NCI-H2107 (cell line): ENCODE measurements at places on chromosomes 7 and 10.

GRCh38 chr10:95626500-95626899, 30.0 kb downstream of the ALDH18A1 start:
- no peak for DNase-seq

DNA sequence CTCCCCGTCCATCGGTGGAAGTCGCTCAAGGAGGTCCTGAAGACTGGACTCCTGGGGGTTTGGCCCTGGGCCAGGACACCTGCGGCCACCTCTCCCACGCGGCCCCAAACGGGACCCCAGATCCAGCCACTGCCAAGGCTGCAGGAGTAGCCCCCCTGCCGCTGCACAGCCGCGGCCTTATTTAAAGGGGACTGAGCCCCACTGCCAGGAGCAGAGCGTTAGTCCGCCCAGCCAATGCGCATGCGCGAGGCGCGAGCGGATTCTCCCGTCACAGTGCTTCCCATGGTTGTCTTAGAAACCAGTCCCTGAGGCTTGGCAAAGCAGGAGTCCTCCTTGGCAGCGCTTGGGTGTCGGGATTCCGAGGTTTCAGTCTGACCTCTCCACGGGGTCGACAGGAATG, 320.0 kb downstream of the ZNF716 start:
- no peak for DNase-seq

GRCh38 chr10:9848981-9849380, 1168.7 kb upstream of the CELF2 start:
- no peak for DNase-seq

DNA sequence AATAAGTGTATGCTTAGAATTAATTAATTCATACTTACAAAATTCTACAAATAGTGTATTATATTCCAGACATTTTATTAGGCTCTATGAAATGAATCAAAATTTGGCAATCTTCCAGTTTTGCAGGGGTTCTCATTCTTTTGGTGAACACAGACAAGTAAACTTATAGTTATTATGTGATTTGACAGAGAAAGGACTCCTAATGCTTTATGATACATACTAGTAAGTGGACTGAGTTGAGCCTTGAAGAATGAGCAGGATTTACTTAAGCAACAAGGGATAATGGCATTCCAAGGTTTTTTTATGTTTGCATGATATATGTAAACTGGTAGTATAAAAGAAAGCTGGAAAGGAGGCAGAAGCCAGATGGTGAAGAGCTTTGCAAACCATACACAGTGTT, 145.7 kb upstream of the FERD3L start:
- no peak for DNase-seq

DNA sequence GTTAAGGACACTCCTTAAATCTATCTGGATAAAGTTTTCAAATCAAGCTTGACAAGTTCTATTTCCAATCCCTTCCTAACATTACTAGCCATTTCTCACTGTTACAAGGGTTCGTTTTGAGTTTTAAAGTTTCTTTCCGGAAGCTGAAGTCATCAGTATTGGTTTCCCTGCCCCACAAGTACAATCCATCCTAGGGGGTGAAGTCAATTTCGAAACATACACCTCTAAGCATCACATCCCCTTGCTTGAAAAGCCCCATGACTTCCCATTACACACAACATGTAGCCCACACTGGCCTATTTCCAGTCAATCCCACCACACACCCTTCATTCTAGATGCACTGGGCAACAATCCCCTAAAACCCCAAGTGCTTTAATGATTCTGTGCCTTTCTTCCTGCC, 13.0 kb downstream of the DPY19L1 start:
- DNase-seq = no peak

DNA sequence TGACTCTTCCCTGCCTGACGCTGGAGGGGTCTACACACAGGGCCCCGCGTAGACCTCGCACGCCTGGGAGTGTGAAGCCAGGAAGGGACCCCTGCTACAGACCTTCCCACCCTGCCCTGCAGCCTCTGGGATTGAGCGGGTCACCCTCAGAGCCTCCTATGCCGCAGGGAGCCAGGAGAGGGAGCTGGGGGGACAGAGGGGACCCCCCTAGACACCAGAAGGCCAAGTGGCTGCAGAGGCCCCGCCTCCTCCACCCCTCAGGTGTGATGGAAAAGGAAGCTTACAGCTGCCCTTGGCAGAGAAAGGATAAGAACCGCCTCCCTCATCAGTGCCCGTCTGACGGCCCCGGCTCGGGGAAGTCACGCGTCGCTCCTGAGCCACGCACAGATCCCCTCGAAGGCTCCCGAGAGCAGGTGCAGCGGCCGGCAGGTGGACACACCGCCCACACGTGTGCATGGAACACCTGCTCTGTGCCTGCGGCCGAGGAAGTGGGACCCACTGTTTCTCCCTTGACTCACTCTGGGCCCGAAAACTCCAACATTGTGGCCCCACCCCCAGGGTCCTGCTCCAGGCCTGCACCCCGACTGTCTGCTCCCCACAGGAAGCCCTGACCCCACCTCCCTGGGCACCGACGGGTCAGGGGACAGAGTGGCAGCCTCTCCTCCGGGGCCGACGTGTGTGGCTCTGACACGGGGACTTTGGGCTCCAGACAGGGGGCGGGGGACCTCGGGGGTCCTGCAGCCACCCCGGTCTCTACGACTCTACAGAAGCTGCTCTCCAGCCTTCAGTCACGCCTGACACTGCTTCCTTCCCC, 73.3 kb downstream of the MICALL2 start:
- no peak for DNase-seq

DNA sequence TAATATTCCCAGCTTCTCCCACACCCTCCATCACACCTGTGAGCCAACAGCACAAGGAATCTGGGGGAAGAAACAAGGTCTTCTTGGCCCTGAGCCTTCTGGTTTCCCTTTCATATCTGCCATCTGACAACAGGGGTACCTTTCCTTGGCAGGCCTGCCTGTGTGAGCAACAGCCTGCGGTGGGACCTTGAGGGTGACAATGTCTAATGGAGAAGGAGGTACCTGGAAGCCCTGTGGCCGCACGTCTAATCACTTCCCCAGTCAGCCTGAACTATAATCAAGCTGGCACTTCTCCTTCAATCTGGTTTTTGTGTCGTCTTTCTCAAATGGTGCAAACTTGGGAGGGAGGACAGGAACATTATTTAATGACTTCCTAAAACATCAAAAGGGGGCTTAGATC, 41.2 kb downstream of the NRCAM start:
- DNase-seq = no peak
